ENCODE measurements at places on chromosomes 1 and 21. TPM values are rescaled to one million over a fixed set of nuclear protein-coding genes. Genes with fewer than 3 reads are reported as not detected.

Gene NVL
- 30.6 TPM for total RNA-seq

Gene TMPRSS3
- total RNA-seq = not detected

Gene CITED4
- 7.1 TPM for total RNA-seq

Gene GPR157
- 5.4 TPM for total RNA-seq

Gene GTF2B
- 29.3 TPM for total RNA-seq

Gene CCDC181
- total RNA-seq = 1.1 TPM

Gene FAM151A
- not detected for total RNA-seq

Gene NCAM2
- 4.6 TPM for total RNA-seq

Gene ADGRL2
- 103 TPM for total RNA-seq

Gene KCNJ15
- total RNA-seq = 1.8 TPM

Gene FOXO6
- 1.2 TPM for total RNA-seq

Gene YBX1
- 872 TPM for total RNA-seq

Gene SNRPE
- 122 TPM for total RNA-seq

Gene CHRNB2
- total RNA-seq = 0.24 TPM

Gene DENND1B
- 12.8 TPM for total RNA-seq

Gene MIXL1
- 0.16 TPM for total RNA-seq

Gene CDA
- not detected for total RNA-seq

Gene HES3
- total RNA-seq = not detected

Gene COL16A1
- 56.5 TPM for total RNA-seq

Gene RC3H1
- 38.1 TPM for total RNA-seq

Gene INKA2
- 7.3 TPM for total RNA-seq

Gene LENEP
- not detected for total RNA-seq
